ENCODE measurements at places on chromosomes 13 and 19.

- DNase-seq: no peak
Observed at GRCh38 chr13:45269204-45269603, 68.4 kb upstream of the KCTD4 start.

DNA sequence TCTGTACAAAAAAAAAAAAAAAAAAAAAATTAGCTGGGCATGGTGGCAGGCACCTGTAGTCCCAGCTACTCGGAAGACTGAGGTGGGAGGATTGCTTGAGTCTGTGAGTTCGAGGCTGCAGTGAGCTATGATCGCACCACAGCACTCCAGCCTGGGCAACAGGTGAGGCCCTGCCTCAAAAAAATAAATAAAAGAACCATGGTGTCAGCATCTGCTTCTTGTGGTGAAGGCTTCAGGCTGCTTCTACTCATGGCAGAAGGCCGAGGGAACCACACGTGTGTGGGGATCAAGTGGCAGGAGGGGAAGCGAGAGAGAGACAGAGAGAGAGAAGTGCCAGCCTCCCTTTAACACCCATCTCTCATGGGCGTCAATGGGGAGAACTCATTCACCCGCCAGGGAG is 13.5 kb downstream of the BCL3 start:
- no peak for DNase-seq

DNA sequence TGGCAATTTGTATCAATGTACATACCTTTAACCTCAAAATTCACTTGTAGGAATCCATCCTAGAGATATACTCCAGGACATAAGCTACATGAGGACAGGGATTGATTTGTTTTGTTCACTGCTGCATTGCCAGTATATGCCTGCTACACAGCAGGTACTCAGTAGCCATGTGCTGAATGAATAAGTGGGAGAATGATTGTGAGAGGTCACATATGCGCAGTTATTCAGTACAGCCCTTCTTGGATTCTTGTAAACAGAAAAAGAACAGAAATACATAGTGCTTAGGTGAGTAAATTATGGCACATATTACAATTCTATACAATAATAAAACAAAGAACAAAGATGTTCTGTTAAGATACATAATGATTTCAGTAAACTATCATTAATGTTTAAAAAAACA is 133.3 kb downstream of the RNF17 start:
- DNase-seq: no peak

DNA sequence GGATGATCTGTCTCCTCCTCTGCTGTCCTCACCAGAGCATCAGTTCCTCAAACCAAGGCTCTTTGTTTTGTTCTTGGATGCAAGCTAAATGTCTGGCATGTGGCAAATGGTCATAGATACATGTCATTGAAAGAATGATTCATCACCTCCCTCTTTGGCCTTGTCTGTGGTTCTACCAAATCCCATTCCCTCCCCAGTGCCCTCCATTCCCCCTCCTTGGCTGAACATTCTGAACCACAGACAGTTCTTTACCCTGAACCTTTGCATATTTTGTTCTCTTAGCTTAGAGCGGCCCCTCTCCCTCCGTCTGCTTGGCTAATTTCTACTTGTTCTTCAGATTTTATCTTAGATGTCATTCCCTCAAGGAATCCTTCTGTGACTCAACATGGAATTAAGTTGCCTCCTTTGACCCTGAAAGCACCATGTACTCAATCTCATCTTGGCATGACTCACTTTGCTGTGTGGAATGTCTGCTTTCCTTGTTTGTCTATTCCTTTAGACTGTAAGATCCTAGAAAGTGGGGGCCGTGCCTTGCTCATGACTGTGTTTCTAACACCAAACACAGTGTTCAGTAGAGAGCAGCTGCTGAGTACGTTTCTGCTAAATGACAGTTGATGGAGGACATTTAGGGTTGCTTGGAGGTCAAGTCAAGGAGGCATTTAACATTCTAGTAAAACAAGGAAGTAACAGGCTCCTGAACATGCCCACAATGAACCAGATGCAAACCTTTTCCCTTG is 8.1 kb downstream of the ALOX5AP start:
- DNase-seq: no peak

GRCh38 chr13:110536006-110536693 is 25.4 kb downstream of the RAB20 start:
- no peak for DNase-seq

GRCh38 chr19:38378866-38379265 is 4.5 kb downstream of the PSMD8 start:
- no peak for DNase-seq

GRCh38 chr19:6694147-6694815 is 24.3 kb upstream of the TNFSF14 start:
- DNase-seq: no peak

- DNase-seq: no peak
Observed at GRCh38 chr13:24905242-24905641, 141.3 kb downstream of the RNF17 start.

- no peak for DNase-seq
Observed at GRCh38 chr13:43783820-43784219, 3.0 kb downstream of the ENOX1 start.

GRCh38 chr19:45477713-45478453 is 10.1 kb downstream of the FOSB start:
- DNase-seq: no peak

GRCh38 chr13:66154354-66154753 is 1075.8 kb downstream of the PCDH9 start:
- DNase-seq: no peak

DNA sequence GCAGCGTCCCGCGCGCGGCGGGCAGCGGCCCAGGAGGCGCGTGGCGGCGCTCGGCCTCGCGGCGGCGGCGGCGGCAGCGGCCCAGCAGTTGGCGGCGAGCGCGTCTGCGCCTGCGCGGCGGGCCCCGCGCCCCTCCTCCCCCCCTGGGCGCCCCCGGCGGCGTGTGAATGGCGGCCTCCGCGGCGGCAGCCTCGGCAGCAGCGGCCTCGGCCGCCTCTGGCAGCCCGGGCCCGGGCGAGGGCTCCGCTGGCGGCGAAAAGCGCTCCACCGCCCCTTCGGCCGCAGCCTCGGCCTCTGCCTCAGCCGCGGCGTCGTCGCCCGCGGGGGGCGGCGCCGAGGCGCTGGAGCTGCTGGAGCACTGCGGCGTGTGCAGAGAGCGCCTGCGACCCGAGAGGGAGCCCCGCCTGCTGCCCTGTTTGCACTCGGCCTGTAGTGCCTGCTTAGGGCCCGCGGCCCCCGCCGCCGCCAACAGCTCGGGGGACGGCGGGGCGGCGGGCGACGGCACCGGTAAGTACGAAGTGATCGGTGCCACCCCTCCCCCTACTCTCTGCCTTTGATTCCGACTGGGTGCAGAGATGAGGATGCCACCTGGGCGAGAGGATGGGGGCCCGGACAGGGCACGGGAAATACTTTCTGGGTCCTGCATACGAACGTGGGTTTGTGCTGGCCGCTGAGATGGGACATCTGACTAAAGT is 874 bp downstream of the TRIM28 start:
- no peak for DNase-seq

DNA sequence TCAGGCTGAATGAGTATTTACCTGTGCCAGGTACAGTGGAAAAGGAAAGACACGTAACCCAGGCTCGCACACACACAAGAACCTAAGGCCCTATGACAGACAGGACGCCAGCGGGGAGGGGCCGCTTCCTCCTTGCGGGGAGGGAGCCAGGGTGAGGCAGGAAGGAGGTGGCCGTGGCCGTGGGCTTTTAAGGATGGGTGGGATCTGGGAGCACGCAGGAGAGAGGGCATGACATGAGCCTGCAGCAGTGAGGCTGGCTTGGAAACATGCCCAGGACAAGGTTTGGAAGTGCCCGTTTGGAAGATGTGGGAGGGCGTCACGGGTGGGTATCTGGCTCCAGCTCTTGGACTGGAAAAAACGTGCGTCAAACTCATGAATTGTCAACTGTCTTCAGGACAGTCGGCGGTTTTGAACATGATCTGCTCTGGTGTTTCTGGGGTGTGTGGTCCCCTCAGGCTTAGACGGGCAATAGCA is 20.1 kb downstream of the SH3GL1 start:
- DNase-seq: no peak

GRCh38 chr13:73715114-73715910 is 418.9 kb downstream of the KLF12 start:
- DNase-seq: no peak

- DNase-seq: no peak
Observed at GRCh38 chr13:51246418-51247277, 24.4 kb downstream of the FAM124A start.

DNA sequence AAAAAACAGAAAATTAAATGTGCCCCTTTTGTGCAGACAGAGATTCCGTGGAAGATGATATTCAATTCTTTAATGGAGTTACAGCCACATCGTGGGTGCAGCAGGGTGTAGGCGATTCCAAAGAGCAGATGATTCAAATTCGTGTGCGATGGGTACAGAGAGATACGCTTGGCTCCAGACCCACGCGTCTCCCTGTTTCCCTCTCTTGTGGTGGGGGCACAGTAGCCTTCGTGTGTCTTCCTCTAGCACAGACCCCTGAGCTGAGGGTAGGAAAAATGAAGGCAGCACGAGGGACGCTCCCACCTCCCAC is 4.8 kb downstream of the TSPAN16 start:
- no peak for DNase-seq

GRCh38 chr19:12796146-12797071 is 5.1 kb downstream of the JUNB start:
- DNase-seq: no peak

DNA sequence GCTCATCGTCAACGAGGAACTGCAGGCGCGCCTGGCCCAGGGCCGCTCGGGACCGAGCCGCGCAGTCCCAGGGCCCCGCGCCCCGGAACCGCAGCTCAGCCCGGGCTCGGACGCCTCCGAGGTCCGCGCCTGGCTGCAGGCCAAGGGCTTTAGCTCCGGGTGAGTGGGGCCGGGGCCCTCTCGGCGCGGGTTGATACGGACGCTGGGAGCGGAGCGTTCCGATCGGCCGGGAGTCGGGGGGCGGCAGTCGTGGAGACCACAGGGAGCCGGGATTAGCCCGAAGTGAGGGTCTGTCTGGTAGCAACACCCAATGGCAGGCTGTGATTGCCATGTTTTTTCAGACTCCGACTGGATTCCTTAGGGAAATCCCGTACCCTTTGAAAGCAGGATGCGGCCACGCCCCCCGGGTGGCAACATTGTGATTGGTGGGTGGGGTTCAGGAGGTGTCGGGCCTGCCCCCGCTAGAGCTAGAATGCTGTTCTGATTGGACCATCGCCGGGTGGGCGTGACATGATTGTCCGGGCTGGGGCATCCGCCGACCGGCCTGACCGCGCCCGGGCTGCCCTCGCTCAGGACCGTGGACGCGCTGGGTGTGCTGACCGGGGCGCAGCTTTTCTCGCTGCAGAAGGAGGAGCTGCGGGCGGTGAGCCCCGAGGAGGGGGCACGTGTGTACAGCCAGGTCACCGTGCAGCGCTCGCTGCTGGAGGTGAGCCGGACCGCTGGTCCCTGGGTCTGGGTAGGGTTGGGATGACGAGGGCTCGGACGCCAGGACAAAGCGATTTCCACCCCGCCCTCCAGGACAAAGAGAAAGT is 11.3 kb downstream of the EPS8L1 start:
- peak; percentile 86 for DNase-seq

GRCh38 chr13:26436914-26437313 is 120.6 kb upstream of the WASF3 start:
- no peak for DNase-seq

GRCh38 chr13:110136660-110137585 is 170.0 kb downstream of the COL4A1 start:
- DNase-seq: no peak

DNA sequence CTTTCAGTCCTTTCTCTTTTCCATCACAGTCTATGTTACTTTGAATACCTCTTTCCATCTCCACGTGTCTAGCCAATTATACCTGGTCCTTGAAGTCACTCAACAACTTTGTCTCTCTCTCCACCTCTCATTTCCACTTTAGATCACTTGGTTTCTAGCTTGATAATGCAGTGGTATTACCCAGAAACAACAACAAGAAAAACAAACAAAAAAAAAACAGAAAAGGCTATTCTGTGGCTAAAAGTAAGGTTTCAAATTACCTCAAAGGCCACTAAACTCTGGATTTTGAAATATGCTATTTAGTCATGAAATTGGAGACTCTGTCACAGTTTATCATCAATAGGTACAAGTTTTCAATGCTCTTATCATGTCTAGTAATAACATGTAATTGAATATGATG is 184.8 kb downstream of the PCDH9 start:
- DNase-seq: no peak

DNA sequence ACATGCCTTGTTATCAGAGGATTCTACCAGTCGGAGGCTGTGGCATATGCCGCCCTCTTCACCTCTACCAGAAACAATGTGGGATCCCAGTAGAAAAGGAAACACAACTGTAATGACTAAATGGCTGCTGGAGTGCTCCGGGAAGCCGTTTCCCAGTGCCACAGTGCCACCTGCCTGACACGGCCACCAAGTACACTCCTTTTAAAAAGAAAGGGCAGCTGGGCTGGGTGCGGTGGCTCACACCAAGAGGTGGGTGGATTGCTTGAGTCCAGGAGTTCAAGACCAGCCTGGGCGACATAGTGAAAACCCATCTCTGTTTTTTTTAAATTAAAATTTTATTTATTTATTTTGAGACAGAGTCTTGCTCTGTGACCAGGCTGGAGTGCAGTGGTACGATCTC is 67.3 kb downstream of the TRPM4 start:
- DNase-seq: no peak

GRCh38 chr19:54523403-54523802 is 20.8 kb downstream of the LAIR2 start:
- no peak for DNase-seq

DNA sequence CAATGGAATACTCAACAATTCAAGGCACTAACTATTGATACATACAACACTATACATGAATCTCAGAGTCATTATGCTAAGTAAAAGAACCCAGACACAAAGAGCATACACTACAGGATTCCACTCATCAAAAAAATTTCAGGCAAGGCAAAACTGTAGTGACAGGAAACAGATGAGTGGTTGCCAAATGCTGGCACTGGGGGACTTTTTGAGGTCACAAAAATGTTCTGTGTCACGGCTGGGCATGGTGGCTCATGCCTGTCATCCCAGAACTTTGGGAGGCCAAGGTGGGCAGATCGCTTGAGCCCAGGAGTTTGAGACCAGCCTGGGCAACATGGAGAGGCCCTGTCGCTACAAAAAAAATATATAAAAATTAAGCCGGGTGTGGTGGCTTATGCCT is 129.4 kb downstream of the KL start:
- no peak for DNase-seq

DNA sequence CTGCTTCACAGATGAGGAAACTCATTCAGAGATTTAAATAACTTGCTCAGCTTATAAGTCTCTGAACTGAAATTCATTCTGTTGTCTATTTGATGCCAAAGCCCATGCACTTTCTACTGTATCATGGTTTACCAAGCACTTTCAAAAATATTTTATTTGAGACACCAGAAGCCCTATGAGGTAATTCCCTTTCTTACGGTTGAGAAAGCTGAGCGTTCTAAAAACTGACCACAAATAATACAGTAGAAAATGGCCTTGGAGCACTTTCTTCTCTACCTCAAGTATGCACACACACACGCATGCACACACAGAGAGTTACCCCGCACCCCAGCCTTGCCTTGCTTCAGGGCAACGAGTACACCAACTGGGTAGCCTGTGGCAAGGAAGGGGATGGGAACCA is 228.5 kb downstream of the RFC3 start:
- no peak for DNase-seq

- DNase-seq: no peak
Observed at GRCh38 chr13:30753030-30753616, 17.8 kb downstream of the ALOX5AP start.
